Breast epithelium (tissue), 4 donors: ENCODE measurements at places on chromosomes 3 and 15. TPM values are rescaled to one million over a fixed set of nuclear protein-coding genes. Genes with fewer than 3 reads are reported as not detected.

DNA sequence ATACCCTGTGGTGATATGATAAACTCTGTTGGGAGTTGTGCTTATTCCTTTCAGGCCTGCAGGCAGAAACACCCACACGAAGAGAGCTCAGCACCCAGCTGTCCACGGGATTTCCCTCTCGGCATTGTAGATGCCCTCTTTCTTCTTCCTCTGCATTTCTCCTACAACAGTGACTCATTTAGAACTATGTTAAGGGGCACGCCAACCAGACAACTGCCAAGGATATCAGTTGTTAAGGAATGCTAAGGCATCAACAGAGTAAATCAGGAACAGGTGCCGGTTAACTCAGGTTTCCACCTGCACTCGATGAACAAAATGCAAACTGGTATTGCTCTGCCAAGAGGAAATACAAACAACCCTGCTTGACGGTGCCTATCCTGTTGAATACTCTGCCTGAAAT is 270.0 kb upstream of the PEX5L start:
- no peak for DNase-seq

GRCh38 chr15:60390231-60390630 is 7.6 kb downstream of the ANXA2 start:
- DNase-seq = no peak

DNA sequence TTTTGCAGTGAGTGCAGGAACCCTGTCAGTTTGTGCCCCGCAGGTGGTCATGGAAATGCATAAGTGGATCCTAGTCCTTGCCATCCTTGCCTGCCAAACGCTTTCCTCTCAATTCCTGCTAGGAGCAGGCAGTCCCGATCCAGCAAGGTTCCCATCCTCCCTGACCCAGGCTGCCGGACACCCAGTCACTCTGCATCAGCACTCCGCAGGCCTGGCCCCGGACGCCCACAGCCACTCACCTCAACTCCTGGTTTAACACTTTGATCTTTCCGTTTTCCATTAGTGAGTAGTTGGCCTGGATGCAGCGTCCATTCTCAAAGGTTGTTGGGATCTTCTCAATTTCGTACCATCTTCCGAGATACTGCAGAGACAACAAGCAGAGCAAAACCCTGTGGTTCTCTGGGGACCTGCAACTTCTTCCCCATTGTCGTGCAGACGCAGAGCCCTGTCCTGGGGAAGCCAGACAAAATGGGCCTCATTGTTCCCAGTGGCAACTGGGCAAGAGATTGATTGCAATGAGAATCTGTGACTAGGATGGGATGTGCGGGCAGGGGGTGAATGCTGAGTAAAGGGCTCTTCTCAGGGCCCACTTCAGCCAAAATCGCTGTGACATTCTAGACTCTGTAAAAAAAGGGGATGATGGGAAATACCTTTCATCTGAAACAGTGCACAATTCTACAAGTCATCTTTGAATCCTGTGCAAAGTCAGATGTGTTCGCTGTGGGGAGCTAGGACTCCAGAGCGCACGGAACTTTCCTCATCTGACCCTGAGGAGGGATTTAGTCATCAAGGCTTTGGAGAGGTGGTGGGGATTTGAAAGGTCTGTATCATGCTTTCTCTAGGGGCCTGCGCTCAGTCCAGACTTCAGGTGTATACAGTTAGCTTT is 9.9 kb downstream of the APOD start:
- DNase-seq = no peak

The LRTM1 gene
- total RNA-seq = not detected

GRCh38 chr15:47872869-47873432 is 155.6 kb downstream of the SEMA6D start:
- DNase-seq = no peak

- DNase-seq = no peak
These were observed 566 bp downstream of the HMCES start for GRCh38 chr3:129278966-129279906.

- peak; percentile 40 for DNase-seq
These were observed 38.0 kb upstream of the XCR1 start for GRCh38 chr3:46065294-46065705.
